Stimulated activated CD8-positive, alpha-beta memory T cell treated with anti-CD3 and anti-CD28 coated beads, Interleukin-4, amount 100 ng/mL, for 1 hour (primary cell): ENCODE measurements at places on chromosomes 12 and 14.

- DNase-seq = no peak
Observed at GRCh38 chr12:29486972-29487371, 10.5 kb downstream of the OVCH1 start.

- no peak for DNase-seq
Observed at GRCh38 chr12:105157606-105158005, 50.1 kb downstream of the WASHC4 start.

- DNase-seq = no peak
Observed at GRCh38 chr14:73988065-73988464, 31.0 kb downstream of the ENTPD5 start.

DNA sequence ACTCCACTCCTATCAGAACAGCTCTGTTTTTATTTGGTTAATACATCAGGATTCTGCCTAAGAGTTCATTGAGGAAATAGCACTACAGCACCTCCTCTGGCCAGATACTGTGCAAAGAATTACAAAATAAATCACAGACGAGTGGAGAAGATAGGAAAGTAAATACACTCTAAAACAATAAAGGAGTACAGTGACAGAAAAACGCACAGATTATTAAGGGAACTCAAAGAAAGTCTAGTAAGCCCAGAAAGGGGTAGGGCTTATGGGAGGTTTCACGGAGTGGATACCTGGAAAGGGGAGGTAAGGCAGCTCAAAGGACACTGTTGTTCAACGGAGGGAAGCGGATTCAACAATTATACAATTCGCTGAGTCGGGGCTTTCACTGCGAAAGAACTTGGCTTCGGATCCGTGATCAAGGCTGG, 5.5 kb downstream of the OR10AD1 start:
- DNase-seq = no peak

DNA sequence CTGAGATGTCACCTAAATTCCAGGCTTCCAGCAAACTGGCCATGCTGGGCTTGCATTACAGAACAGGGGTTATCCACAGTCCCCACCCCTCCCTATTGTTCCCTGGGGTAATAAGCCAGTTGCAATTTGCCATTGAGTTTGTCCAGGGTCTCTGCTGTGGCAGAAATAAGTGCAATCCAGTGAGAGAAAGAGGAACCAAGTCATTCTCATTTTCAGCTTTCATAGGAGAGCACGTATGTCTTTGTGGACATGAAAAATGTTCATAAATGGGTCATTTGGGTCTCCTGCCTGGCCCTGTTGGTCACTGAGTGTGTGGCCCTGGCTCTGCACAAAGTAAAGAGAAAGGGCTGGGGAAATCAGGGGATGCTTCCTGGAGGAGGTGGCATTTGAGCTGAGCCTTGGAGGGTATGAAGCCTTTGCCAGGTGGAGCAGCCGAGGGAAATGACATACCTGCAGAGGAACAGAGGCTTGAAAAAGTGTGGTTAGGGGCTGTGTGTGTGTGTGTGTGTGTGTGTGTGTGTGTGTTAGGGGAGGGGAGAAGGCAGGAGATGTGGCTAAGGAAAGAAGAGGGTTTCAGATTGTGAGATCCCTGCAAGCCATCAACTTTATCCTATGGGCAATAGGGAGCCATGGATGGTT, 29.3 kb downstream of the CMKLR1 start:
- no peak for DNase-seq

DNA sequence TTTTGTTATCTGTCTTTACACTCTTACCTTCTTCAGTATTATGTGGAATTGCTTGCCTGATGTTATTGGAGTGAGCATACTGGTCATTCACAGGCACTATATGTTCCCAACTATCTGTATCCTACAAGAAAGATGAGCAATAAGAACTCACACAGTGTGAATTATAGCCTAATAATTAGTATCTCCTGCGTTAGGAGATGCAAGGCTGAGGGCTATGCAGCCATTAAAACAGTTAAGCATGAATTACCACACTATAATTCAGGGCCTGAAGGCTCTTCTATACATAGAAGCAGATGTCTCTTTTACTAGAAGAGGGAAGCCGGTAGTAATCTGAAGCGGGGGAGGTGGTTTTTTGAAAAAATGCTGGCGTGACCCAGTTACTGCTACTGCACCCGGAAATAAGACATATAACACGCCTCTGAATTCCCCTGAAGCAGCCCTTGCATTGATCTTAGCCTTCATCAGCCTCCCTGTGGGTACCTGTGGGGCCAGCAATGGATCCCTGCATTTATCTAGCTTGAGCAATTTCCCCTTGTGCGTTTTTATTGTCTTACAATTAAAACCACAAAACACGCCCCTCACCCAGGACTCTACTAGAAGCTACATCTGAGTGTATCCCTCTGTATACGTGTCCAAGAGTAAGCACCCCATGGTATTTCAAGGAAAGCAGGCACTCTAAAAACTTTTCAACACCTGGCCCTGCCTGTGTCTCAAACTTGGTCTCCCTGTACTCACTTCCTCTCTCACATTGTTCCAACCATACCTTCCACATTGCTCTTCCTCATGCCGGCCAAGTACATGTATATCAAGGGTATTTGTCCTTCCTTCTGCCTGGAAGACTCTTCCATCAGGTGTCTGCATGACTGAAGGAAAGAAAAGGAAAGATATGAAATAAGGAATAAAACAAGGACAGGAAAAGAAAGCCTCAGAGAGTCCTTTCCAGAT, 210.9 kb upstream of the ARID2 start:
- DNase-seq = peak; percentile 7

- no peak for DNase-seq
Observed at GRCh38 chr12:21169878-21170472, 39.0 kb downstream of the SLCO1B1 start.

- no peak for DNase-seq
Observed at GRCh38 chr14:49306152-49306751, 279.9 kb downstream of the RPS29 start.

DNA sequence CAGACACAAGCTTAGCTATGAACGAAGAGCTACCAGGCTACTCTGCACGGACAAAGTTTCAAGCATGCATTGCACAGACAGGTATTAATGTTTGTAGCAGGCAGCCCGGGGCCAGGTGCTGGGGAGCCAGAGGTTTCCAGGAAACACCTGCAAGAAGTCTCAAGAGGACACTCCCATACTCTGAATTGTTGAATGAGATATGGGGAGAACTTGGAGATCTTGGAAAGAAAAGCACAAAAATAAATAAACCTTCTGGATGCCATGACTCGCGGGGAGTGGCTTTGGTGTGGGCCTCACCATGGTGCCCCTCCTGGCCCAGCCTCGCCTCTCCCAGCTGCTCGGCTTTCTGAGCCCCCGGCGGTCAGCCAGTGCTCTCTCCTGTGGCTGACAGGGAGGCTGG, 186.8 kb downstream of the TTC7B start:
- DNase-seq = no peak

DNA sequence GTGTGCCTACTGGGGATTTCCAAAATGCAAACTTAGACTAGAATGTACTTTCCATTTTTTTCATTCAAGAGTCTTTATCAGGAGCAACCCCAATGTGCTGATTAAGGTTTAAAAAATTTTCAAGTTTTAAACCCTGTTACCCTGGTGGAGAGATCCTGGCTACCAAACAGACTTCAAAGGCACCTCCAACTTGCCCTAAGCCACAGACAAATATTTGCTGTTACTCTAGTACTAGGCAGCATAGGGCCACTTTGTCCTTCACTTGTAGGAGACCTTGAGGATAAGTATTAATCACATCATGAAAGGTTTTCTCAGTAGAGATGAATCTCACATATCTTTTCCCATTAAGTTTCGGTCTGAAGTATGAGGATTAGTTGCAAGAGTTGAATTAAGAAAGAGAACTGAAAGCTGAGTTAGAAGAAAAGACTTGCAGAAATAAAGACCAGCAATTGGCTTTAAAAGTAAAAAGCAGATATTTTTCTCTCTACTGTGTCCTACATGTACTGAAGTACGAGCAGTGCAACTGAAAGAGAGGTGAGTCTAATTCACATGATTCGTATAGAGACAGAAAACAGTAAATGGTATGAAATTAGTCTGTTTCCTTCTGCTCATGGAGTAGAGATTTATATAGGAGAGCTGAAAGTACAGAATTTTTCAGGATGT, 28.3 kb downstream of the NTN4 start:
- no peak for DNase-seq

DNA sequence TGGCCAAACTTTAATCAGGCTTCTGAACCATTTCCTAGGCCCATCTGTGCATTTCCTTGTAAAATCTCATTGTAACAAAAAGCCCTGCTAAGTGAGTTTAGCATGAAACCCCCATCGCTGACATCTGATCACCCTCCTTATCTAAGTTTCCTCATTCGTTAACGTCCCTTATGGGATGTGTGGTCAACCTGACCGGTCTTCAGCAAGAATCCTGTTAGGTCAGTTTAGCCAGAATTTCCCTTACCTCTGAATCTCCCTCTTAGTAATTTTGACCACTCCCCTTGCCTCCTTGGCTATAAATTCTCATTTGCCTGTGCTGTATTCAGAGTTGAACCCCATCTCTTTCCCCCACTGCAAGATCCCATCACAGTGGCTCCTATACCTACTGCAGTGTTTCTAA, 239.3 kb downstream of the RMST start:
- DNase-seq = no peak

DNA sequence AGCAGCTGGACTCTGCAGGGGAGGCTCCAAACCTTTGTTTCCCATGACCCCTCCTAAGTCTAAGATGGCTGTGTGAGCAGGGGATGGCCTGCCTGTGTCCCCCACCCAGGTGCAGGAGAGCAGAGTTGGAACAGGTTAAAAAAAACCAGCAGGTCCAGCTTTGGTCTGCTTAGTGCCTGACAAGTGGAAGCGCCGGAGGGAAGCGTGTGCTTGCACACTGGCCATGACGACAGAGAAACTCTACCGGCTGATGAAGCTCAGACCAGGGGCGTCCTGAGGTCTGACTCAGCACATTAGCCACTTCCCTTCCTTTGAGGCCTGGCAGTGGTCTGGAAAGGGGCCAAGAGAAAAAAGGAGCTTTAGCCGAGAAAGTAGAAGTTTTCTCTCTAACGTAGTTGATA, 280.1 kb downstream of the VRK1 start:
- DNase-seq = peak; percentile 2

GRCh38 chr12:7134396-7135166, 4.4 kb downstream of the CLSTN3 start:
- no peak for DNase-seq

- DNase-seq = no peak
Observed at GRCh38 chr14:77478796-77479195, 19.8 kb downstream of the ISM2 start.

- DNase-seq = no peak
Observed at GRCh38 chr14:90831821-90832220, 15.6 kb upstream of the TTC7B start.

GRCh38 chr14:100547633-100548294, 39.5 kb downstream of the BEGAIN start:
- peak; percentile 12 for DNase-seq

GRCh38 chr14:71169861-71170260, 262.6 kb downstream of the PCNX1 start:
- DNase-seq = no peak

DNA sequence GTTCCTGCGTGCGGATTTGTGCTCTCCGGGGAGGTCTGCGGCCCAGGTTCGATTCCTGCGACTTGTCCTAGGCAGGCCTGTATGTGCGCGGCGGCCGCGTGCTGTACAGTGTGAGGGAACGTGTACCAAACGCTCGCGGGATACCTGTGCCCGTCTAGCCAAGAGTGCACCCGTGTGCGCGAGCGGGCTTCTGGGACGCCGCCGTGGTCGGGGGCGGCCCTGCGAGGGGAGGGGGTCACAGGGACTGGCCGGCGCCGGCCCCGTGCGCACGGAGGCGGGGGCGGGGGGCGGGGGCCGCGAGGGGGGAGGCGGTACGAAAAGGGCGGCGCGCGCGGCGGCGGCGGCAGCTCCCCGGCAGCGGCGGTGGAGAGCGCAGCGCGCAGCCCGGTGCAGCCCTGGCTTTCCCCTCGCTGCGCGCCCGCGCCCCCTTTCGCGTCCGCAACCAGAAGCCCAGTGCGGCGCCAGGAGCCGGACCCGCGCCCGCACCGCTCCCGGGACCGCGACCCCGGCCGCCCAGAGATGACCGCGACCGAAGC, at the start of gene DLK1:
Gene DLK1 (plus strand): TSS at position 343 of the 536 bp plus-strand sequence. CDS start 177 bp downstream, at position 520.
- no peak for DNase-seq

GRCh38 chr14:36512585-36513003, 7.4 kb downstream of the NKX2-1 start:
- DNase-seq = no peak

GRCh38 chr14:42437809-42438208, 831.1 kb downstream of the LRFN5 start:
- DNase-seq = no peak

DNA sequence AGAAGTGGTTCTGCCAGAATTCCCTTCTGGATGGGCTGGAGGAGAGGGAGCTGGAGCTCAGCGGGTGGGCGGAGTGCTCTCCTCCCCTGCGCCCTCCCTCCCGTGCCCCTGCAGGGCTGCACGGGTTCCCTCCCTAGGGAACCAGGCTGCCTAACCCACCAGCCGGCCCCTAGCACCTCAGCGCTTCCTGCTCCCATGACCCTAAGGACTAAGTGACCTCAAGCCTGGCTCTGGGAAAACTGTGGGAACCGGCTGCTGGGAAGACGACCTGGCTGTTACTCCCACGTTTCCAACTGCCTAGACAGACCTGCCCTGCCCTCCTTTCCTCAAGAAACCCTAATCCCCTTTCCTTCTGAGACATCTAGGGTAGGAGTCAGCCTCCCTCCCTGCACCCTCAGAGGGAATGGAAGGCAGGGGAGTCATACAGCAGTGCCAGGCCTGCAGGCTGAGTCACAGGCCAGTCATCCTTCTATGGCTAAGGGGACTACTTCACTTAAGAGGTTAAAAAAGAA, 31.5 kb downstream of the SLC6A12 start:
- no peak for DNase-seq

DNA sequence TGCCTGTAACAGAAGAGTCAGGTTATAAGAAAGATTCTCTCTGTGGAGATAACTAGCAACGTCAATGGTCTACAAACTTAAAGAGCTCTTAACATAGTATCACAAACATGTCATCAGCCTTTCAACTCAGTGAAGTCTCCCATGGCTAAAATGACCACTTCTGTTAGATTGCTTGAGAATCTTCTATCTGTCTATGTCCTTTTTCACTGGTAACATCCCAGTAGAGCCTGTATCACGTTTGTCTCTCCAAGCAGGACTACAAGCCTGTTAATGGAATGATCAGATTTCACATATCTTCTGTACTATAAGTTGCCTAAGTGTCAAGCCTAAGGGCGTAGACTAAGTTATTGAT, 50.7 kb downstream of the SLC2A13 start:
- no peak for DNase-seq

GRCh38 chr14:75283833-75284563, 5.4 kb downstream of the FOS start:
- DNase-seq = no peak

DNA sequence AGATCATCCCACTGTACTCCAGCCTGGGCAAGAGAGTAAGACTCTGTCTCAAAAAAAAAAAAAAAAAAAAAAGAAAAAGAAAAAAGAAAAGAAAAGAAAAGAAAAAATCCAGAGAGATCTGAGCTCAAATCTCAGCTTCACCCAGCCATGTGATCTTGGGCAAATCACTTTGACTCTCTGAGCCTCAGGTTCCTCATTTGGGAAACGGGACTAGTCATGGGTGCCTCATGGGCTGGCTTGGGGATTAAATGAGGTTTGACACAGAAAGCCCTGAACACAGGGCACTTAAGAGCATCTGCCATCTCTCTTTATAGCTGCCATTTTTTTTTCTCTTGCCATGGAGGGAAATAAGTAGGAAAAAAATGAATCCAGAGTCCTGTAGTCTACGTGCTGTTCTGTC, 86.2 kb upstream of the MYL2 start:
- DNase-seq = no peak

GRCh38 chr12:53793221-53793620, 41.4 kb upstream of the CISTR start:
- DNase-seq = no peak

- no peak for DNase-seq
Observed at GRCh38 chr14:85958069-85958468, 428.1 kb downstream of the FLRT2 start.
